Effector memory CD8-positive, alpha-beta T cell (primary cell): ENCODE measurements at places on chromosomes 12 and 14.

DNA sequence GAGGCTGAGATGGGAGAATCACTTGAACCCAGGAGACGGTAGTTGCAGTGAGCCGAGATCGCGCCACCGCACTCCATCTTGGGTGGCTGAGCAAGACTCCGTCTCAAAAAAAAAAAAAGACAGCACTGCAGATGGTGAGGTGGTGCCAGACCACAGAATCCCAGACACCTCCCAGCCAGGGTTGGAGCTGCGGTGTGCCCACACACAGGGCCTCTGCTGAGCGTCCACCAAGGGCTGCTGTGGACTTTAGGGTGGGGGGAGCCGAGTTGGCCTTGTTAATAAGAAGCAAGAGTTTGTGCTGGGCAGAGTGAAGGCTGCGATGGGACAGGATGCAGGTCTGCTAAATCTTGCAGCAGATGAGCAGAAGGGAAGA lies 14.2 kb downstream of the KMT5A start:
- no peak for DNase-seq

DNA sequence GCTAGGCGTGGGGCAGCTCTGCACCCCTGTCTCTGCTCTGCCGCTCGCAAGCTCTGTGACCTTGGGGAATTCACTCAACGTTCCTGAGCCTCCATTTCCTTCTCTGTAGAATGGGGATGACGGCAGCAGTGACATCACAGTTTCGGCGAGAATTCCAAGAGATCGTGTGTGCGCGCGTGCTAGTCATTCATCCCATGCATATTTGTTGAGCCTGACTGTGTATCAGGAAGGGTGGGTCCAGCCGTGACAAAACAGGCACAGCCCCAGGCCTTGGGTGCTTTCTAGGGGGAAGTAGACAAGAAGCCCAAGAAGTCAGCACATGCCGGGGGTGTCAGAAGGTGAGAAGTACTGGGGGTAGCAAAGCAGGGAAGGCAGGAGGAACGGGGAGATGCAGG lies 145.6 kb upstream of the NCOR2 start:
- DNase-seq = peak; percentile 13

- no peak for DNase-seq
Observed at GRCh38 chr14:95137804-95138167, 19.5 kb downstream of the DICER1 start.

DNA sequence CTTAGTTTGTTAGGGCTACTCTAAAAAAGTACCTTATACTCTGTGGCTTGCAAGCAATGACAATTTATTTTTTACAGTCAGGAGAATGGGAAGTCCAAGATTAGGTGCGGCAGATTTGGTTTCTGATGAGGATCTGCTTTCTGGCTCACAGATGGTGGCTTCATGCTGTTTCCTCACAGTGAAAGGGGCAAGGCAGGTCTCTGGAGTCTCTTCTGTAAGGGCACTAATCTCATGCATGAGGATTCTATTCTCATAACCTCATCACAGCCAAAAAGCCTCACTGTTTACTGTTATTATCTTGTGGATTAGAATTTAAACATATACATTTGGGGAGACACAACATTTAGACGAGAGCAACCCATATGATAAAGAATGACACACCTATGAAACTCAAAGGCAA lies 1957.4 kb upstream of the SEL1L start:
- DNase-seq = no peak

GRCh38 chr12:27009881-27010301 lies 4.3 kb downstream of the TM7SF3 start:
- no peak for DNase-seq

GRCh38 chr14:54778618-54779345 lies 123.8 kb downstream of the GCH1 start:
- no peak for DNase-seq

DNA sequence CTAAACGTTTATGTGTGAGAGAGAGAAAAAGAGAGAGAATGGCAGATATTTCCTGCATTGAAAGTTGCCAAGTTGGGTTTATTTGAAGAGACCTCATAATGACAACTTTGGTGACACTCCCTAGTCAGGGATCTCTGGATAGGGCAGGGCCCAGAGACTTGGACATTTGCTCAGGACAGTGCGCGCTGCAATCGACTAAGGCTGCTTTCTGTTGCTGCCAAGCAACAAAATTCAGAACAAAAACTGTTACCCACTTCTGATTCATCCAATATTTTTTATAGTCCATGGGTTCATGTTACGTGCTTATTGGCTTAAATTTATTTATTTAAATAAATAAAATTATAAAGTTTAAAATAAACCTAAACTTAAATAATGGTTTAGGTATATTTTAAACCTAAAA lies 34.2 kb downstream of the PTGER2 start:
- DNase-seq = no peak
